Fibroblast of skin of scalp (primary cell): ENCODE measurements at places on chromosomes 12 and 14.

- no peak for DNase-seq
These were observed 53.8 kb upstream of the CCDC196 start for GRCh38 chr14:66432334-66432733.

DNA sequence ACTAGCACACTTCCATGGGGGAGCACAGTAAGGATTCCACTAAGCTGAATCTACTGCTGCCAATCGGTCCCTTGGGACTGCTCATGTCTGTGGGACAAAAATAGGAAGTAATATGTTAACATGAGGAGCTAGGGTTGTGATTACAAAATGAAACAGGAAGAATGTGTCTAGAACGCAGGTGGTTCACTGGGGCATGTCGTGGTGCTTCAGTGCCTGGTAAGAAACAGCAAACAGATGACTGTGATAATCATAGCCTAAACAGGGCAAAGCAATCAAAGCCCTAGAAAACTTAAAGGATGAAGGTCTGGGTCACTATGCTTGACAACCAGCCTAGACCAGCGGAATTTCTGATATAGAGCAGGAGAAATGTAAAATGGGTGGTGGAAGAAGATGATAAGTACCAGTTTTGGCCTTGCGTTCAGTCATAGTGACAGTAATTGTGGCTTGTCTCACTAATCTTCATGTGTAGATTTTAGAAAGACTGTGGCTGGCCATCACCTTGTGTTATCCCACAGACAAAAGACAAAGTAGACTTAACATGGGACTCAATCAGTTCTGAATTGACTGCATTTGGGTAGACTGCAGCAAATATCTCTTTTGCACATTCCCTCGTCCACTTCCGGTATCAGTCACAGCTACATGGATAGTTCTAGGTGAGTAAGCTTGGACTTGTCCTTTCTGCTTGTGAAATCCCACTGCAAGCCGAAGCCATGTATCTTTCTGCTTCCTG, 51.4 kb downstream of the WASHC3 start:
- DNase-seq: peak; percentile 3

DNA sequence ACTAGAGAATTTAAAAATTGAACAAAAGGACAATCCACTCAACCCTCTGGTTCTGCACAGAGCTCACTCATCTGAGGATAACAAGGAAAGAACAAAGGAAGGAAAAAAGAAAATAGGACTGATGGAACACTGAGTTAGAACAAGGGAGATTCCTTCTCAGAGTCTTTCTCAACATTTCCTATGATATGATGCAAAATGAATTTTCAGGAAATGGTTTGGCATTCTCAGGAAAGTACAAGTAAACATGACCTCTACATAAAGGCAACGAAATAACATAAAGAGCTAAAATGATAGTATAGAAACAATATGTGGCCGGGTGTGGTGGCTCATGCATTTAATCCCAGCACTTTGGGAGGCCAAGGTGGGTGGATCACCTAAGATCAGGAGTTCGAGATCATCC, 135.8 kb downstream of the ITPR2 start:
- no peak for DNase-seq

DNA sequence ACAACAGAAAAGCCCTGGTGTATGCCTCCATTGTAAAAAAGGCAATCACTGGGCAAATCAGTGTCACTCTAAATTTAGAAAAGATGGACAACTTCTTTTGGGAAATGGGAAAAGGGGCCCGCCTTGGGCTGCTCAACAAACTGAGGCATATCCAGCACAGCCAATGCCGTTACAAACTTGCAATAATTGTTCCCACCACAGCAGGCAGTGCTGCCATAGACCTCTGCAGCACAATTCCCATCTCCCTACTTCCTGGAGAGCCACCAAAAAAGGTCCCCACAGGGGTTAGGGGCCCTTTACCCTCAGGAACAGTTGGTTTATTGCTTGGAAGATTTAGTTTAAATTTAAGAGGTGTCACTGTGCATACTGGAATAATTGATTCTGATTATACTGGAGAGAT, 16.4 kb upstream of the OR8S1 start:
- no peak for DNase-seq

GRCh38 chr12:48927261-48927660, 2.0 kb upstream of the FKBP11 start:
- DNase-seq: no peak

DNA sequence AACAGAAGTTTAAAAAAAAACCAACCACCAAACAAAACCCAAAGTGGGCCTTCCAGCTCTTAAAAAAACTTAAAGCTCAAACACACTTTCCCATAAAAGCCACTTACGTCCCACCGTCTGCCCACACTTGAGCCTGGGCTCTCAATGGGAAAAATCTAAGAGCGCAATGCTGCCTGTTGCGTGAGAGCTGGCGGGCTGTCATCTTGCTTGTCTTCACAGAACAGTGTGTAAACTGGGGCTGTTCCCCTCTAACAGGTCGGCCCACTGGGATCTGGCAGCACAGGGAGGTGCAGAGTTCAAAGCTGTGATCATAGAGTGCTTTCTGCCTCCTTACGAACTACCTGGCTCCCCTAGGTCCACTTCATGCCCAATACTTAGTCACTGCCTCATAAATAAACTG, 80.0 kb downstream of the DICER1 start:
- no peak for DNase-seq

- DNase-seq: no peak
These were observed 11.8 kb upstream of the AMN1 start for GRCh38 chr12:31740628-31741027.

GRCh38 chr12:89421092-89421835, 69.0 kb upstream of the DUSP6 start:
- no peak for DNase-seq

DNA sequence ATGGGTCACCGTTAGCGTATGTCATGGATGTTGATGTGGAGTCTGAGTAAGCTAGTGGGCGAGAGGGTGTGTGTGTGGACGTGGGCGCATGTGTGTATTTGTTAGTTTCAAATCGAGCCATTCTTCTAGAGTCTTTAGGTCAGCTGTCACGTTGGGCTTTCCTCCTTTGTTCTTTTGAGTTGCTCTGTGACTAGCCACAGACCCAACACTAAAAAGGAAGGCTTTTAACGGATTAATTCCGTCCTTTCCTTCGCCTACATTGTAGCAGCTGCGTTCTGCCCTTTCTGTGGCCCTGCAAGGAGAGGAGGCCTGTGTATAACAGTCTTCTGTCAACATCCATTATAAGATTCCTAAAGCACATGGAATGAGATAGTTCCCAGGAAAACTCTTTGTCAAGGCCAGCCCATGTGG, 117.2 kb upstream of the DNM1L start:
- no peak for DNase-seq

DNA sequence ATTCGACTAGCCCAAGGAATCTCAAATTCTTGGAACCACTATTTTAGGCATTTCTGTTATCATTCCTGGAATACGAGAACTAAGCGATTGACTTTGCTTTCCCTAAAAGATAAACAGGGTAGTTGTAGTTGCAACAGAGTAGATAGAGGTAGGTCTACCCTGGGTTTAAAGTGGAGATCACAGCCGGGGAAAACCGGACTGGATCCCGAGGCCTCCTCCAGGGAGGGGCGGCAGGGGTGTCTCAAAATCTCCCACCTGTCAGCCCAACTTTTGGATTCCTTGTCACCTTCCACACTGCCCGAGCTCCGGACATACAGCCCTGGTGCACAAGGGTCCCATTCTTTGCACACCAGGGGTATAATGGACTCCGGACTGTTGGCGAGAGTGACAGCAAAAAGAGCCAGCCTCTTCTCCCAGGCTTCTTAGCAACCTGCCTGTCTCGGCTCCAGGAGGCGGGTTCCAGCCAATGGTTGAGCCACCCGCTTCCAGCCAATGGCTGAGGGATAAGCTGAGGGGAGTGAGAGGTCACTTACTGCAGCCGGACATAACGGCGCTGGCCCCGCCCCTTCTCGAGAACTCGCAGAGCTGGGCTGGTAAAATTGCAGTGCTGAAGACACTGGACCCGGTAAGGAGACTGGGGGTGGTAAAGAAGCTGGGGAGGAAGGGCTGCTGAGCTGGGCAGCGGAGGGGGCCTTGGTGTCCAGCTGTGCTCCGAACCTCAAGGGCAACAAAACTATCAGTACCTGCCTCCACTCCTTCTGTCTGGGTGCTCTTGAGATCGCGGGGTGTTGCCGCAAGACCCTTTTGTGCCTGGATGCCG, at the start of gene SUOX:
SUOX (plus strand) TSS at position 562 of the 820 bp plus-strand sequence. CDS start 4,946 bp downstream, outside the sequence.
- DNase-seq: peak; percentile 95

- DNase-seq: no peak
These were observed 458.7 kb downstream of the TMTC2 start for GRCh38 chr12:83145325-83145840.

GRCh38 chr14:68458840-68459469, 333.9 kb downstream of the ZFP36L1 start:
- DNase-seq: peak; percentile 82

DNA sequence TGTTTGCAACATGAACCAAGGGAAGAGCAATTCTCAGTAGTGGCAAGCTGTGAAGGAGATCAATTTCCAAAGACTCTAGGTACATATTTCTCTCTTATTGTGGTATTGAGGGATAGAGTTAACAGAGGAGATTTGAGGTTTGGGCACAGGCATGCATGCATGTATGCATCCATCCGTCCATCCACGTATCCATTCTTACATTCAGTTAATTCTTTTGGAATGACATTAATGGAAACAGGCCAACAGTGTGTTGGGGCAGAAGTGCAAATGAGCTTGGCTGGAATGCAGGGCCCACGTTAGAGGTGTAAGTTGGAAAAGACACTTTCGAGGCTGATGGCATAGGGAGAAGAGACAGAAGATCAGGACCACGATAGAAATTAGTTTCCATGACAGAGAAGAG, 216.9 kb upstream of the PELI2 start:
- DNase-seq: peak; percentile 23

- DNase-seq: no peak
These were observed 22.2 kb upstream of the GPRC5D start for GRCh38 chr12:12974211-12974610.

DNA sequence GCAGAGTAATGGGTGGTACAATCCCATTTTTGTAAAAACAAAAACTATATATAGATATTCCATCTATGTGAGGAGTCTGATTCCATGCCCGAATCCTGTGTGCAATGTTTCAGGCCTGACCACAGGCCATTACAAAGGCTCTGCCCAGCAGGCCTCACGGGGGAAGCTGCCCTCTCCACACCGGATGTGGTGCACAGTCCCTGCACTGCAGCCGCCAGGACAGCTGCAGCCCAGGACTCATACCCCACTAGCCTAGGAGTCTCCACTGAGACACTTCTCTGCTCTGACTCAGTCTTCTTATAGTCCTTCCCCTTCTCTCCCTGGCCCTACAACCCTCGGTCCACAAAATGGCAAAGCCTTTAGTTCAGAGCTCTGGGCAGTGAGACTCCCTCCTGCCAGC, 190.4 kb downstream of the PPM1H start:
- peak; percentile 60 for DNase-seq
